Stimulated activated CD4-positive, alpha-beta T cell treated with anti-CD3 and anti-CD28 coated beads, Interleukin-12 subunit alpha, Interleukin-12 subunit beta, amount 100 ng/mL, for 4 hours (primary cell): ENCODE measurements at places on chromosomes 16 and 17.

- DNase-seq, result no peak
Measured at GRCh38 chr17:78142119-78142861, 3.9 kb upstream of the C17orf99 start.

DNA sequence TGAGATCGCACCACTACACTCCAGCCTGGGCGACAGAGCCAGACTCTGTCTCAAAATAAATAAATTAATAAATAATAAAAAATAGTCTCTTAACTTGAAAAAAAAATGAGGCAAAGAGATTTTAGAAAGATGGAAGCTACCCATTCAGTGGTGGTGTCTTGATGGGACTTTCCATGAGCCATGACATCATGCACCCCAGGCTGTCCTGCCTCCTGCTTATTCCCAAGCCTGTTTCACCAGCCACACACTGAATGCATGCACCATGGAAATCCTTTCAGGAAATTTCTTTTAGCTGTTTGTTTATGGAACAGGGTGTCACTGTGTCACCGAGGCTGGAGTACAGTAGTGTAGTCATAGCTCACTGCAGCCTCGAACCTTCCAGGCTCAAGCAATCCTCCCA is 8.9 kb upstream of the DLX3 start:
- DNase-seq, result no peak

DNA sequence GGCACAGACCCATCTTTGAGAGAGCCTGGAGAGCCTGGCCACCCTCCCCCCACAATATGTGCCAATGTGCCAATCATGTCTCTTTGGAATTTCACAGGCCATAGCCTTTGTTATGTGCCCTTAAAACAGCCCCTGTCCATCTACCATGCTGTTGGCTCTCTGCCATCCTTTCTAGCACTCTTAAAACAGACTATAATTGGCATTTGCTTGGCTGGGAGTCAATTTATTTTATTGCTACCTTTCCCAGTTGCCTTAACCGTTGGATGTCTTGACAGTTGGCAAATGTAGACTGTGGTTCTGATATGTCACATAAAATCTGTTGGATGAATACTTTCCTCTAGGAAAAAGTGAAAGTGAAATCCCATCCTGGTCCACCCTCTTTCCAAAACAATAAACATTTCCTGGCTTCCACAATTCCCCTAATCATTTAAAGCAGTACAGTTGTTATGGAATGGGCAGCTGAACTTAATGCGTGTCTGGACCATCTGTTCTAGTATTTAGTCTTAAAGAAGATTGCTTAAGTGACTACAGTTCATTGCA is 394.0 kb downstream of the KCNJ2 start:
- no peak for DNase-seq

- DNase-seq, result no peak
Measured at GRCh38 chr17:51857052-51857597, 301.4 kb downstream of the CA10 start.

GRCh38 chr16:89584768-89585549 is 9.4 kb downstream of the CPNE7 start:
- no peak for DNase-seq

DNA sequence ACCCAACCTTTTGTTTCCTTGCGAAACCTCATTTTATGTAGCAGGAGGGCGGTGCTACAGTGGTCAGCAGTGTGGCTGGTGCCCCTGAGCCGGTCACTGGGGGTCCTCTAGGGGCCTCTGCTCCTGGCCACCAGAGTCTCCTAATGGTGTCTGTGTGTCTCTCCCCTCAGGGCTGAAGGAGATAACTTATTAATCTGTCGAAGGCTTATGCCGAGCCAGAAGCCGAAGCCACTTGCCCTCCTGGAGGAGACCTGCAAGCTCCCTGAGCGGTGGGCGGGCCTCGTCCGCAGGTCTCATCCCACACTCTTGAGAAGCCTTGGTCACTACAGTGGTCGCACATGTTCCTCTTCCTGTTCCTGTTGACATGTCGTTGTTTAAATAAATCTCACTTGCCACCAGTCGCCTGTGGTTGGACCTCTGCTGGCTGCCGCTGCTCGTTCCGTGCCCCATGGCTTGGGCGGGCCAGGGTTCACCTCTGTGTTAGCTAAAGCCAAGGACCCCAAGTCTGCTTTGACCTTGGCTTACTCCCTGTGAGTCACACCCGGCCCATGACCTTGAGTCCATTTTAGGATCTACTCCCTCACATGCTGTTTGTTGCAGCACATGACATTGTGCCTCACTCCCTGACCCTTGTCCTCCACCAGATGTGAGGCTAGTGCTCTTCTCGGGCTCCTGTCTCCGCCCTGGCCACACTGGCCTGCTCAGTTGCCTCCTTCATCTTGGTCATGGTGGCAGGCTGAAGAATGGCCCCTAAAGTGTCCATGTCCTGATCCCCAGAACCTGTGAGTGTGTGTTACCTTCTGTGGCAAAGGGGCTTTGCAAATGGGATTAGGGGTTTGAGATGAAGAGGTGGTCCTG is 38.7 kb upstream of the AQP8 start:
- no peak for DNase-seq
